ENCODE measurements at places on chromosomes 6 and 20.

DNA sequence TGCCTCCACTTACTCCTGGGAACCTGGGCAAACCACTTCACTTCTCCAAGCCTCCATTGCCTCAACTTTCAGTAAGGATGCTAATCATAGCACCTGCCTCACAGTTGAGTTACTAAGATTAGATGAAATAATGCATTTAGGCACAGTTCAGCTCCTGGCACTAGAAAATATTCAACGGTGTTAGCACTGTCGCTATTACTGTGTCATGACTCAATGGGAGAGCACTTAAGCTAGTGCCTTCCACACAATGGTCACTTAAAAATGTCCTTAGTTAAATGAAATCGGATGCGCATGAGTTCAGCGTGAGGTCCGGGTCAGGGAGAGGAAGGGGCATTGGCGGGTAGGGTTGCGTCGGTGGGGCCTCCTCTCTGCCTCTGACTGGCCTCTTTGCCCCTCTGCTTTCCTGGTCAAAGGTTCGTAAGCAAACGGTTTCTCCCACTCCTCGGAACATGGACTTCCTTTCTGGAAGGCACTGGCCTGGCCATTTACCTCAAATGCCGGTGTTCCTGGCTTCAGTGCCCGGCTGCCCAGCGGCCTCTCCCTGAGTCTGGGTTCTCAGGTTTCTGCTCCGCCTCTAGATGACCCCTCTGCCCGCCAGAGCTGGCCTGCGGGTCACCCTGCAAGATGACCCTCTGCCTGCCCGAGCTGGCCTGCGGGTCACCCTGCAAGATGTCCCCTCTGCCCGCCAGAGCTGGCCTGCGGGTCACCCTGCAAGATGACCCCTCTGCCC, 123.8 kb upstream of the QKI start:
- DNase-seq = no peak

- no peak for DNase-seq
These were observed 10.5 kb downstream of the CAPN11 start for GRCh38 chr6:44169154-44169553.

DNA sequence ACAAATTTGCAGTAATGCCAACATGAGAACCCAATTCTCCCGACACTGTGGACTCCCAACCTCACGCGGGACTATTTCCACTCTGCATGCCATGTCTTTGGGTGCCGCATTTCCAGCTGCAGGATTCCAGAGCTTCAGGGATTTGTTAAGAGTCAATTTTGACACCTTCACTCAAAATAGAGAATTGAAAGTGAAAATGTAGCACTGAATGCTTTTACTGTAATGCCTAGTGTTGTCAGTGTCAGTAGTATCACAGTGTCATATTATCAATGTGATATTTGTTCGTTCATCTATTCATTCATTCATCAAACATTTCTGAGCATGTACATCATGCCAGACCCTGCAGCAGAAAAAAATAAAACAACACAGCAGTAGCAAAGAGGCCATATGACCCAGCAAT, 13.4 kb upstream of the FAM50B start:
- peak; percentile 59 for DNase-seq

DNA sequence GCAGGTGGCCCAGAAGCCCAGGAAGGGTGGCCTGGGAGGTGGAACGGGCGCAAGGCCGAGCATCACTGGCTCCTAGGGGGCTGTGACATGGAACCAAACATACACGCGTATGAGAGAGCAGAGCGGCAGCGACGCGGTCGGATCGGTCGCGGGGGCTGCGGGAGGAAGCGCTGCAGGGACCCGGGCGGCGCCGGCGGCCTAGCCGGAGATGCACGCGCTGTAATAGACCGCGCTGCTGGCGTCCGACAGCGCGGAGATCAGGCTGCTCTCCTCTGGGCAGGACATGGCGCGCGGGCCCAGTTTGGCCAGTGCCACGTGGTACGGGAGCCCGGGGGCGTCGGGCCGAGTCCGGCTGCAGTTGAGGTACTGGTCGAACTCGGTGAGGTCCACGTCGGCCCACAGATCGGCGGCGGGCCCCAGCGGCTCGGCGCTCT, 1.5 kb downstream of the SOX18 start:
- DNase-seq = no peak

GRCh38 chr6:157455731-157456523, 74.9 kb downstream of the ZDHHC14 start:
- no peak for DNase-seq

GRCh38 chr6:147726342-147726741, 217.9 kb downstream of the SAMD5 start:
- no peak for DNase-seq

DNA sequence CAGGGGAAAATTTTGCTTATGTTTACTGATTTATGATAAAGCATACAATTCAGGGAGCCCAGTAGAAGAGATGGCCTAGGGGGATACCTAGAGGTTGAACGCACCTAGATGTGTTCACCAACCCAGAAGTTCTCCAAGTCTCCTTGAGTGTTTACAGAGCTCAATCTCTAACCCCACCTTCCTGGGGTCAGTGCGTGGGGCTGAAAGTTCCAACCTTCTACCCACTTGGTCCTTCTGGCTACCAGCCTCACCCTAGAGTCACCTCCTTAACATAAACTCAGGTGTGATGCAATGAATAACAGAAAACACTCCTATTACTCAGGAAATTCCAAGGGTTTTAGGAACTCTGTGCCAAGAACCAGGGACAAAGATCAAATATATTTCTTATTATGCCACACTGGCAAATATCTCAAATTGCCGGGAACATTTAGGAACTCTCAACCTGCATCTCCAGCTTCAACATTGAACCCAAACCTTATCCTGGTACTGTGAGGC, 26.4 kb downstream of the AFG1L start:
- DNase-seq = no peak

DNA sequence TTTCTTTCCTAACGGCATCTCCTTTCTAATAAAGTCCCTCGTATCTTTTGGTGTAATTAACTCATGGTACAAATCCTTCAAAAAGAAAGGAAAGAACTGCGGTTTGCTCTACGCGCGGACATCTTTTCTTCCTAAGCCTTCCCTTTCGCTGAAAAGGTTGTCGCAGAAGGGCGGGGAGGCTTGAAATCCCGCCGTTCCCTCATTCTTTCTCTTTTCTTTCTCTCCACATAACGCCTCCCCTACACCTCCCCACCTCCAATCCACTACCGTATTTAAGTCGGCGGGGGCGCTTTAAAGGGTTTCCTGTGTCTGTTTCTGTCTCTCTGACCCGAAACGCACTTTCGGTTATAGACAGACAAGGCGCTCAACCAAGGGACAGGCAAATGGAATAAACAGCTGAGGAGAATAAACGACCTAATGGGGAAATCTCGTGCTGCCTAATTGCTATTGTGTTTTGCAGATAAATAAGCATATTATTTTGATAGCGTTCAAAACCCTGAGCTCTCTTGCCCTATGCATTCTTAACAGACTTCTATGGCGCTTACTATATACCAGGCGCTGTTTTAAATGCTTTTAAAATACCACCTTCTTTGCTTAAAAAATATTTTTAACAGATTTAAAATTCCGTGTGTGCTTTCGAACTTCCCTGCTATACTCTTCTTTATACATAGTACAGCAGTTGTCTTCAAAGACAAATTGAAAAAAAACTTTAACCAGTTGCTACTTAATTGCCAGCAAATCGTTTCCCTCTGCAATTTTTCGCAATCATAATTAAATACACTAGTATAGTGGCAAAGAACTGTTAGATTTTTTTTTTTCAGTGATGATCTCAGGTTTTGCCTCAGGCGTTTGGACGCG, 2.5 kb upstream of the HEY2 start:
- peak; percentile 70 for DNase-seq

- no peak for DNase-seq
These were observed 69.2 kb downstream of the MTFR2 start for GRCh38 chr6:136180704-136181511.

GRCh38 chr20:33415948-33416347, 14.6 kb upstream of the CDK5RAP1 start:
- no peak for DNase-seq

DNA sequence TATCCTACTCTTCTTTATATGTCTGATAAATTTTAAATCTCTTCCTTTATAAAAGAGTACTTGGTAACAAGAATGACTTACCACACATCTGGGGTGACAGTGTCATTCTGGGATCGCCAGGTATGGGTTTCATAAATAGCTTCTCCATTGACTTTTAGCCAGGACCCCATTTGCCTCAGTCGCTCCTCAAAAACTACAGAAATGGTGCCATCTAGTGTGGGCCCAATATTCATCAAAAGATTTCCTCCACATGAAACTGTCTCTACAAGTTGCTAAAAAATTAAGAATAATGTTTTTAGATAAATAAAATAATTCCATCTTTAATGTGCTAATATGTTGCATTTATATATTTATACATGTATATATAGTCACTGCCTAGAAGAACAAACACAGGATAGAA, 9.7 kb downstream of the FUCA2 start:
- DNase-seq = no peak

- no peak for DNase-seq
These were observed 52.1 kb downstream of the PLAGL1 start for GRCh38 chr6:143955971-143956370.

- no peak for DNase-seq
These were observed 7.3 kb downstream of the THEMIS start for GRCh38 chr6:127893541-127893940.

DNA sequence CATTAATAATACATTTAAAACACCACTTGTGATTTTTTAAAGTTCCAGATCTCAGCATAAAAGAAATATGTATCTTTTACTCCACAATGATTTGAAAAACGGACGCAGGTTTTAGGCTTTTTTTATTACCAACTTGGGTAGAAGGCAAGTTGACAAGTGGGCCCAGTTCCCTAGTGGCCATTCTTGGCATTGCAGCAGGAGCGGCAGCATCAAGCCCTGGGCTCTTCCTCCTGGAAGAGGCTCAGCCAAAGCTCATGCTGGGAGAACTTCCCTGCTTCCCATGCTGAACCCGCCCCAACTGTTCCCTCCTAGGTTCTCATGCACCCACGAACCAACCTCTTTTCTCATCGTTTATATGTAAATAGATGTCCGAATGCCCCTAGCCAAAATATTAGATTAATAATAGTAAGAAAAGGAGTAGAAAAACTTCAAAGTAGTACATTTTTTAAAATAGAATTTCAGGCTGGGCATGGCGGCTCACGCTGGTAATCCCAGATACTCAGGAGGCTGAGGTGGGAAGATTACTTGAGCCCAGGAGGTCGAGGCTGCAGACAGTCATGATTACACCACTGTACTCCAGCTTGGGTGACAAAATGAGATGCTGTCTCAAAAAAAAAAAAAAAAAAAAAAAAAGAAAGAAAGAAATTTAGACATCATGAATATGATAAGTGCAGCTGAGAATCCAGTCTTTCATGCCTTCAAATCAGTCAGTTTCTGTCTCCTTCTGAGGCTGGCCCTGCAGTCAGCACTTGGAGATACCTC, 18.2 kb upstream of the MYB start:
- DNase-seq = peak; percentile 36

GRCh38 chr6:13355043-13355945, 27.0 kb upstream of the TBC1D7 start:
- no peak for DNase-seq

DNA sequence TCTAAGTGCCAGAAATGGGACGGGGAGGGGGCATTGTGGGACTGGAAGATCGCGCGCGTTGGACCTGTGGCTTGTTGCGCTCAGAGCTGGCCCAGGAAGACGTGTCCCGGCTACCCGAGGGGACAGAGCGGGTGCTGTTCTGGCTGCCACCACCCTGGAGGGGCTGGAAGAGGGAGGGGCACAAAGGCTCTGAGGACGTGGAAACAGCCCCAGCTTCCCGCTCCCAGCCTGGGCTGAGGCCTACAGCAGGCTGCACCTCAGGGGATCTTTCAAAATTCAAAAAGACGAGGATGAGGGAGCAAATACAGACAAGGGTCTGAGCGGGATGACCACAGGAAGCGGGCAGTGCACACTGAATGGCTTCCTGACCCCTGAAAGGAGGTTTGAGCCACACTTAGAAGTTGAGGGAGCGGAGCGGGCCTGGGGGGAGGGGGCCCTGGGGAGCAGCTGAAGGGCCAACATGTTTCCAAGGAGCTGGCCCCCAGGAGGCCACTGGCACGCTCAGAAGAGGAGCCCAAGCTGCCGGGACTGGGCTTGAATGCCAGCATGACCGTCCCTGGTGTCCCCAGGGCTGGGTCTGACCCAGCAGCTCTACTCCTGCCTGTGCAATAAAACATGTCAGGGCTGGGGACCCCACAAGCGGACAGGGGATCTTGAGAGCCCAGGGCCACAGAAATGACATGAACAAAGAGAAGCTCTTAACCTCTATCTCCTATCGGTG, 1.3 kb downstream of the OXT start:
- DNase-seq = no peak

DNA sequence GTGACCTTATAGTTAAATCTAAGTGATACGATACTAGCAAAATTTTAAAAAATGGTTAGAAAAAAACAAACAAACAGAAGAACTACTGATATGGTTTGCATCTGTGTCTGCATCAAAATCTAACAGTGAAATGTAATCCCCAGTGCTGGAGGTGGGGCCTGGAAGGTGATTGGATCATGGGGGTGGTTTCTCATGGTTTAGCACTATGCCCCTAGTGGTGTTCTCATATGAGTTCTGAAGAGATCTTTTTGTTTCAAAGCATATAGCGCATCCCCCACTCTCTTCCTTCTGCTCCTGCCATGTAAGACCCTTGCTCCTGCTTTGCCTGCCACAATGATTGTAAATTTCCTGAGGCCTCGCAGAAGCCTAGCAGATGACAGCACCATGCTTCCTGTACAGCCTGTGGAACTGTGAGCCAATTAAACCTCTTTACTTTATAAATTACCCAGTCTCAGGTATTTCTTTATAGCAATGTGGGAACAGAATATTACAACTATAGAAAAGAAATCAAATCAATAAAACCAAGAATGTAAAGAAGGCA, 5.4 kb downstream of the FBXL4 start:
- DNase-seq = no peak

DNA sequence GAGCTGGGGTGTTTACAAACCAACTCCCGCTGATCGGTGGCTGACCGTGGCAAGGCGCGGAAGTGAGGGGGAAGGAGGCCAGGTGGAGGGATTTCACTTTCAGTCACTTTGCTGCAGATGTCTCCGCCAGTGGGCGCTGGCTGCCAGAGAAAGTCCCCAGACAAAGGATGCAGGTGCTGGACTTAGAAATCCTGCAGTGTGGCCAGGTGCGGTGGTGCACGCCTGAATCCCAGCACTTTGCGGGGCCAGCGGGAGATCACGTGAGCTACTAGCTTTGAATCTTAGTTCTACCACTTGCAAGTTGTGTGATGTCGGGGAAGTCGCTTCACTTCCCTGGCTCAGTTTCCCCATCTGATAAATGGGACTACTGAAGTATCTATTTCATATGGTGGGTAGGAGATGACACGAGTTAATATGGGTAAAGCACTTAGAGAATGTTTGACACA, 180.4 kb downstream of the ZNF217 start:
- no peak for DNase-seq

- no peak for DNase-seq
These were observed 4.0 kb upstream of the CAP2 start for GRCh38 chr6:17389274-17389847.

- no peak for DNase-seq
These were observed 204.1 kb downstream of the SIM1 start for GRCh38 chr6:100260584-100260983.

- DNase-seq = no peak
These were observed 75.1 kb downstream of the EDN3 start for GRCh38 chr20:59375541-59375940.

GRCh38 chr20:8401556-8401955, 269.5 kb downstream of the PLCB1 start:
- peak; percentile 52 for DNase-seq

GRCh38 chr20:45149062-45149461, 24.8 kb upstream of the WFDC12 start:
- DNase-seq = no peak

- no peak for DNase-seq
These were observed 37.3 kb downstream of the IPCEF1 start for GRCh38 chr6:154319231-154319858.

All from suppressor macrophage treated with lipopolysaccharide for 4 hours (primary cell).